SHP77 treated with DMSO at 0.1 percent for 48 hours (cell line): ENCODE measurements at places on chromosomes 5 and 9.

DNA sequence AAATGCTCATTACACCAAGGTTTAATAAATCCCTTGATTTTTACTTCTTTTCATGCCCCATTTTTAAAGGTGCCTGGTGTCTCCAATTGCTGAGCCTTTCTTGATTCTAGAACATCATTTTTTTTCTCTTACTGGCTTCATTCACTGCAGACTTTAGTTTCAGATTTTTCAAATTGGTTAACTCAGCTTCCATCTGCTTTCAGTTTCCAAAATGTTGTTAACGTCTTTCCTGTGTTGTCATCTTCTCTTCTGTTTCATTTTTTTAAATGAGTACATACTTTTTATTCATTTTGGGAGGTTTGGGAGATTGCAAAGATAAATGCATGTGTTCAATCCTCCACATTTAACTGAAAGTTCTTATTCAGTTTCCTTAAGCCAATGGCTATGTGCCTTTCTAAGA lies 126.4 kb upstream of the CCNG1 start:
- DNase-seq, result no peak

DNA sequence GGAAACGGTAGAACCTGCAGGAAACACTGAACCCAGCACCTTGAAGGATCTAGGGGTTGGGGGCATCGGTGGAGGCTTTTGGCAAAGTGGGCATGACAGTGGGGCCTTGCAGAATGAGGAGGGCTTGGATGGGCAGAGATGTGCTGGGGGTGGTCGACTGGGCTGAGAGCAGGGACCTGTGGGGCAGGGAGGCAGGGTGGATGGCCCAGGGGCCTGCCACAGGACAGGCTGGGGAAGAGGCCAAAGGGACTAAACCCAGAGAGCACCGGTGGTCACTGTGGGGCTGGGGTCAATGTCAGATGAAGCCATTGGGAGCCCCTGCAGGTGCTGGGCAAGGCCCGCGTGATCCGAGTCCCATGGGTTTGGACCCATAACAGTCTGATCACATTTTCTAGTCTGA lies 175.3 kb downstream of the DAB2IP start:
- no peak for DNase-seq

DNA sequence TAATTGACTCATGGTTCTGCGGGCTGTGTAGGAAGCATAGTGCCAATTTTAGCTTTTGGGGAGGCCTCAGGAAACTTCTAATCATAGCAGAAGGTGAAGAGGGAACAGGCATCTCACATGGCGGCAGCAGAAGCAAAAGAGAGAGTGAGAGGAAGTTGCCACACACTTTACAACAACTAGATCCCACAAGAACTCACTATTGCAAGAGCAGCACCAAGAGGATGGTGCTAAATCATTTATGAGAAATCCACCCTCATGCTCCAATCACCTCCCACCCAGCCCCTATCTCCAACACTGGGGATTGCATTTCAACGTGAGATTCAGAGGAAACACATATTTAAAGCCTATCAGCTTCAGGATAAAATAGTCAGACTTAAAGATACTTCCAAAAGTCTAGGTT lies 36.1 kb upstream of the LPAR1 start:
- no peak for DNase-seq

DNA sequence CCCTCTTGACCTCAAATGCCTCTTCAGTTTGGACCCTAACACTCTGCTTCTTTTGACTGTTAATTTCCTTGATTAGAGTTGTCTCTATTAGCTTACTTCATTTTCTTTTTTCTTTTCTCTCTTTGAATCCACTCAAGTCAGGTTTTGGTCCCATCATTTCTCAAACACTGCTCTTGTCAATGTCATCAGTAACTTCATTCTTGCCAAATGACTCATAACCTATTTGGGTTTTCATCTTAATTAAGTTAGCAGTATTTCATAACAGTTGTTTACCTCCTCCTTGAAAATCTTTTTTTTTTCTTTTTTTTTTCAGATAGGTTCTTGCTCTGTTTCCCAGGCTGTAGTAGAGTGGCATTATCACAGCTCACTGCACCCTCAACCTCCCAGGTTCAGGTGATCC lies 119.6 kb downstream of the PARP8 start:
- no peak for DNase-seq

GRCh38 chr5:65774346-65774745 lies 52.3 kb downstream of the NLN start:
- no peak for DNase-seq

DNA sequence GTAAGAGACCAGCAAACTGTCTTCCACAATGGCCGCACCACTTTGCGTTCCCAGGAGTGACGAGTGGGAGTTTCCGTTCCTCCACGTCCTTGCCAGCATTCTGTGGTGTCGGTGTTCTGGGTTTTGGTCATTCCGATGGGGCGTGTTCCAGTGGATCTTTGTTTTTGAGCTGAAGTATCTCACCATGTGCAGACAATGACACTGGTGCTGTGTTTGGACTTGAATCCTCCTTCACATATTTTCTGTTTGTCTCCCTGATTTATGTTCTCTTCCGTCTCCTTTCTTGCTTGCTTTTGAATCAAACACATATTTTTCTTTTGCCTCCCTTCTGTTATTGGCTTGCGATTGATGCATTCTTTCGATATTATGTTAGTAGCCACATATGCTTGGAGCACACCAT lies 60.8 kb upstream of the IRX4 start:
- DNase-seq, result no peak

DNA sequence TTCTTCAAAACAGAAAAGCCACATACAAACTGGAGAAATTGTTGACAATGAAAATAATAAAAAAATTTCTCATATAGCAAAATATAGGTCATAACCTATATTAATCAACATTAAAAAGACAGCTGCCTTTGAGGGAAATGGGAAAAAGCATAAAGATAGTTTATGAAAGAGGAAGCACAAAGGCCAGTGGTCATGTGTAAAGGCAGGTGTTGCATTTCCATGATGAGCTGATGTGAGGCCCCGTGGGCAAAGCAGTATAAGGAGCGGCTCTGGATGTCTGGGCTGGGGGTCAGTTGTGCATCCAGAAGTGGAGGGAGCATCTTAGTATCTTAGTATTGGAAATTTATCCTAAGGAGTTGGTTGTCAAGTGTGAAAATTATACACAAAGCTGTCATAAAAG lies 18.3 kb downstream of the NDUFS6 start:
- DNase-seq, result no peak

DNA sequence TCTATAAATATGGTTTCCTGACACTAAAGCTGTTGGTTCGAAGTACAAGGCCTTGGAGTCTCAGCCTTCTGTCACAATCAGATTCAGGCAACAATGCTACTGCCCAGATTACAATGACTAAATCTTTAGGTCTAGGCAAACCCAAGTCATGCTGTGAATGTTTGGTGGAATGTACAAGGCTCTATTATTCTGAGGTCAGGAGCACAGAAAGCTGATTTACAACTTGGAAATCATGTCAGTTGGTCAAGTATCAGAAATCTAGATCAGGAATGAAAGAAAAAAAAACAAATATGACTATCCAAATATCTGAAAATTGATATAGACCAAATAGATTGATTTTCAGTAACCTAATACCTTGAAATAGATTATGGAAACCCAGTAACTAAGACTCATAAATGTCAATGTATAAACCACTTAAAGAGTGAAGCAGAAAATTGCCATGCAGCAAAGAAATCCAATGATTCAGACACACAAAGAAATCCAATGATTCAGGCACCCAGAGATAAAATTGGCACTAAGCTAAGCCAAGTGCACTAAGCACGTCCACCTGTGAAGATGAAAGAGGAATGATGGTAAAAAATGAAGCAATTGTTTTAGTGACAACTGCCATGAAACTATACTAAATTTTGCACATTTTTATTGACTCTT lies 588.0 kb upstream of the TUSC1 start:
- DNase-seq, result no peak

DNA sequence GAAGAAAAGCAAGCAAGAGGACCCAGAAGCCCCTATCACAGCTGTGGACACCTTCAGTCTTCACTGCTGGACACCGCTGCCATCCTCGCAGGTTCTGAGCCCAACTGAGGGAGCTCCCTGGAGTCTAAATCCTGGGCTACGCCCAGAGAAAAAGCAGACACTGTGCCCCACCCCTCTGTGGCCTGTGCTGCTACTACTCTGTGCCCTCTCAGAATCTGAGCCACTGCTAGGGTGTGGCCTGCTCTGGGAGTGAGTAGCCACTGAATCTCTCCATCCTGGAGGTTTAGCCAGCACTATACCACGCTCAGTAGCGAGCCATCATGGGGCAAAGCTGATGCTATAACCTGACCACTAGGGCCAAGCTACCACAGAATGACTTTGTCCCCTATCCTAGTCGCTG lies 338.2 kb downstream of the NPR3 start:
- no peak for DNase-seq

DNA sequence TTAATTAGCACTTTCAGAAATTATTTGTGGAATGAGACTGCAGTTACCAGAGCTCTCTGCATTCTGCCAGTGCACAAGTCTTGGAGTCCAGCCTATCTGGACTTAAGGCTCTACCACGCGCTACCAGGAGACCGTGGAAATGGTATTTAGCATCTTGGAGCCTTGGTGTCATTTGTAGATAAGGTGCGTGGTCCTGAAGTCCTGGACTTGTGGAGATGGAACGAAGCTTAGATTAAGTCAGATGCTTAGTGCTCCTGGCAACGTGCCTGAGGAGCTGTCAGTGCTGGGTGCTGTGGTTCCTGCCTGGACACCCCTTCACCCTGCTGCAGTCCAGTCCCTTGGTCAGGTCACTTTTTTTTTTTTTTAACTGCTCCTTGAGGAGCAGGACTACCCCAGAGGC lies 59.7 kb downstream of the RCL1 start:
- no peak for DNase-seq

GRCh38 chr9:110807956-110808598 lies 139.5 kb downstream of the MUSK start:
- no peak for DNase-seq
